ENCODE measurements at places on chromosomes 1 and 21. TPM values are rescaled to one million over a fixed set of nuclear protein-coding genes. Genes with fewer than 3 reads are reported as not detected.

DNA sequence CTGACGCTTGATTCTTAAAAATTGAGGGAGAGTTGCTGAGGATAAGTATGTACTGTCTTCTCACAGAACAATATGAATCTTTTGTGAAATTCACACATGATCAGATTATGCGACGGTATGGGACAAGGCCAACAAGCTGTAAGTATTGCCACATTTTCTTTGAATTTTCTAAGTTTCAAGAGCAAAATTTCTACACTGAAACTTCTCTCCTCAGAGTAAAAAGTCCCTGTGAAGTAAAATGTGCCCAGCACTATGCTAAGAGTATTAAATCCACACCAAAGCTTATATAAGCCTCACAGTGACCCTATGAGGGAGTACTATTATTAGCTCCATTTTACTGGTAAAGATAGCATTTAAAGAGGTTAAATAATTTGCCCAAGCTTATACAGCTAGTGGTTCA, 12.2 kb downstream of the AKIRIN1 start:
- H3K4me3 ChIP-seq, result no peak overlapping the region
- DNase-seq, result no peak
- peak overlapping the region; percentile 50 for H3K27ac ChIP-seq
- no peaks in the 10 kb centered on the region for H3K36me3 ChIP-seq
- no peaks in the 10 kb centered on the region for H3K27me3 ChIP-seq

GRCh38 chr1:50985094-50985493, 15.0 kb downstream of the CDKN2C start:
- no peaks in the 10 kb centered on the region for H3K27me3 ChIP-seq
- DNase-seq, result no peak

DNA sequence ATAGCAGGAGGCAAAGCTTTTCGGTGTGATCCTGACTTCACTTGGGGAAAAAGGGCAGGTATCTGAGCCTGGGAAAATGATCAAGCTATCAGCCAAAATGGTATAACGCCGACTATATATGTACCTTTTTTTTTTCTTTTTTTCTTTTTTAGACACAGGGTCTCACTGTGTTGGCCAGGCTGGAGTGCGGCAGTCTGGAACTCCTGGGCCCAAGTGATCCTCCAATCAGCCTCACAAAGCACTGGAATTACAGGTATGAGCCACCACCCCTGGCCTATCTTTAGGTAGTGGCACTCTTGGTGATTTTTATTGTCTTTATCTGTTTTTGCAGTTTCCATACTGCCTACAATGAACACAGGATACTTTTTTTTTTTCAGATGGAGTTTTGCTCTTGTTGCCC, 1.3 kb upstream of the ICMT start:
- H3K36me3 ChIP-seq, result no peaks in the 10 kb centered on the region
- H3K4me1 ChIP-seq, result peaks cover 11% of the 10 kb centered on the region
- H3K4me3 ChIP-seq, result no peak overlapping the region

GRCh38 chr1:71559880-71560279, 479.0 kb upstream of the ZRANB2 start:
- DNase-seq, result no peak
- H3K36me3 ChIP-seq, result no peaks in the 10 kb centered on the region
- no peak overlapping the region for H3K4me3 ChIP-seq
- H3K27me3 ChIP-seq, result no peaks in the 10 kb centered on the region

The PINK1 gene
- total RNA-seq, result 98.4 TPM

The APOBEC4 gene
- total RNA-seq, result not detected

The PTPRC gene
- total RNA-seq, result 13.8 TPM

The LHX8 gene
- total RNA-seq, result not detected

The S100A12 gene
- not detected for total RNA-seq

The TAS1R1 gene
- total RNA-seq, result not detected

The NEK2 gene
- total RNA-seq, result 1.6 TPM

The ADAMTSL4 gene
- 34.4 TPM for total RNA-seq
